Psoas muscle (tissue), 8 donors: ENCODE measurements at places on chromosomes 7 and 10.

GRCh38 chr7:48458701-48459524, 287.7 kb downstream of the ABCA13 start:
- no peak for DNase-seq

DNA sequence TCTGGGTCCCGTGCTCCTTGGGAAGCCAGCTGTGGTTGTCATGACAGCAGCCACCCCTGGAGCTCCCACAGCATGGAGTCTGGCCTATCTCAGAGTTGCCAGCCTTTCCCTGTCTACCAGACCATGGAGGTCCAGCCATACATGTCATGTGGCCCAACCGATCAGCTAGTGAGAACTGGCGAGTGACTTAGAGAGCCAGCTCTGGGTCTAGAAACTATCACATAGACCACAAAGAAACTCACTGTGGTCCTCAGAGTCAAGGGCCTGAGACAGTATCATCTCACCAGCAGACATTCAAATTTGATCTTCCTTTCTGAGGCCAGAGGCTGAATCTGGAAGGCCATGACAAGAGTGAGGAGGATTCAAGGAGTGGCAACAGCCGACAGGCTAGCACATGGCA, 223.3 kb upstream of the GPR26 start:
- no peak for DNase-seq

GRCh38 chr10:26556748-26557640, 118.9 kb downstream of the APBB1IP start:
- no peak for DNase-seq

- DNase-seq: no peak
These were observed 95.2 kb upstream of the FAM133B start for GRCh38 chr7:92685136-92686042.

DNA sequence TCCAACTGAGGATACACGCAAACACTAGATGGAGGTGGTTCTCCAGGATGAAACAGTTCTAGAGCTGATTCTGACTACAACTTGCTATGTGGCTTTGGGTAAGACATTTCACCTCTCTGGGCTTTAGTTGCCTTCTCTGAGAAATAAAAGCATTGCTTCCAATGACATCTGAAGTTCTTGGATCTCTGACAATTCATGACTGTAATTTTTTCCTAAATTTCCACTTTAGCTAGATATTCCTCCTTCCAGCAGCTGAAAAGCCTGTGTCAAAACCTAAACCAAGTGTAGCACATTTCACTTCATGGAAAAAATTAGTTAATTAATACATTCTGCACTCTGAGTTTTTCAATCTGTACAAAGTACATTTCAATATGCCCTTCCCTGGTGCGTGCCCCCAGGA, 50.0 kb upstream of the ANK3 start:
- DNase-seq: no peak
